Stimulated activated CD8-positive, alpha-beta memory T cell treated with anti-CD3 and anti-CD28 coated beads, Interleukin-7, amount 100 ng/mL, for 48 hours (primary cell): ENCODE measurements at places on chromosomes 5 and 9.

GRCh38 chr9:125378778-125379177 lies 117.2 kb downstream of the GAPVD1 start:
- DNase-seq: no peak

GRCh38 chr5:119694284-119694683 lies 64.9 kb downstream of the FAM170A start:
- DNase-seq: no peak

DNA sequence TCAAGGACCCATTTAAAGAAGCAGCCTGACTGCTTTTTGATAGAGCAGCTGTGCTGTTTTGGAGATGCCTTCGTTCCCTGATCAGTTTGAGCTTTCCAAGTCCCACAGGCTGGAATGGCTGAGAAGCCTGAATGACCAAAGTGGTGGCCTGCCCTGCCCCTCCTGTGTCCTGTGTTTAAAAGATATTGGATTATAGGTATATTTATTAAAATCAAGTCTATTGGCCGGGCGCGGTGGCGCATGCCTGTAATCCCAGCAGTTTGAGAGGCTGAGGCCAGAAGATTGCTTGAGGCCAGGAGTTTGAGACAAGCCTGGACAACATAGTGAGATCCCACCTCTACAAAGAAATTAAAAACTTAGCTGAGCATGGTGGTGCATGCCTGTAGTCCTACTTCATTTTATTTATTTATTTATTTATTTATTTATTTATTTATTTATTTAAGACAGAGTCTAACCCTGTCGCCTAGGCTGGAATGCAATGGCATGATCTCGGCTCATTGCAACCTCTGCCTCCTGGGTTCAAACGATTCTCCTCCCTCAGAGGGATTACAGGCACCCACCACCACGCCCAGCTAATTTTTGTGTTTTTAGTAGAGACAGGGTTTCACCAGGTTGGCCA lies 87.7 kb downstream of the CACNA1B start:
- no peak for DNase-seq

GRCh38 chr5:147857302-147858129 lies 21.0 kb upstream of the SCGB3A2 start:
- DNase-seq: peak; percentile 3

DNA sequence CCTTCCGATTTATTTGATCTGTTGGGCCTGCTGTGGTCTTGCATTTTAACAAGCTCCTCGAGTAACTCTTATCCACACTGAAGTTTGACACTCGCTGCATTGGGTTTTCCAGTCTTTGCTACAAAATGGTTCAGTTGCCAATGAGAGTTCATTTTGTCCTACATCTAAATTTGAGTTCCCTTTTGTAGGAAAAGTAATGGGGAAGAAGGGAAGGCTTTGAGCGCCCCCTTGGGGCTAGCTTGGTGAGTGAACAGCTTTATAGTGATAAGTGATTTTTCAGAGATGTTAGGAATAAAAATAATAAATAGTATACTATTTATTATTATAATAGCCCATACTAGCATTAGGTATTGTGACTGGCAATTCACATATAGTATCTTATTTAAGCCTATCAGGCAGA lies 89.9 kb upstream of the GNAQ start:
- DNase-seq: no peak

GRCh38 chr5:172150514-172151425 lies 37.3 kb downstream of the STK10 start:
- DNase-seq: no peak
